Activated effector memory CD4-positive, alpha-beta T cell treated with anti-CD3 and anti-CD28 coated beads, Interleukin-2, amount 50 U/mL, for 16 hours (primary cell): ENCODE measurements at places on chromosomes 3 and 15.
A peak's percentile ranks its signal among the peaks of the same experiment; 100 is the strongest.

- DNase-seq = no peak
These were observed 240.5 kb upstream of the SETMAR start for GRCh38 chr3:4062621-4063020.

DNA sequence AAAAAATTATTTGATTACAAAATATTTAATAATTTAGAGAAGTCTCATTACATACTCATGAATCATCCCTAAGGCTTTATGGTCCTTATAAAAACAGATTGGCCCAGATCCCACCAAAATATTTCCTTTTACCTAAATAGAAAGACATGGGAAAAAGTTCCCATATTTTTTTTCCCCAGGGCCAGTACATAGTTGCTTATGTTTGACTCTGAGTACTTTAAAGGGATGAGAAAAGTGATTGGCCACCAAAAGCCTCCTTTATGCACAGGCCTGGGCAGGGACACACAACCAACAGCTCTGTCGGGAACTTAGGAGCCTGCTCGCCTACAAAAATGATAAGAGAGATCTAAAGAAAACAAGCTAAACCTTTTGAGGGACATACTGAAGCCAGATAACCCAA, 22.3 kb downstream of the KCNAB1 start:
- no peak for DNase-seq

- DNase-seq = no peak
These were observed 189.7 kb upstream of the CBLB start for GRCh38 chr3:106058475-106058874.

GRCh38 chr15:99385005-99385669, 133.9 kb downstream of the LRRC28 start:
- DNase-seq = no peak

GRCh38 chr15:85757073-85757938, 37.4 kb downstream of the KLHL25 start:
- peak; percentile 45 for DNase-seq
